Activated T-helper 1 cell treated with anti-CD3 and anti-CD28 coated beads, Interleukin-2, amount 50 U/mL, for 16 hours (primary cell): ENCODE measurements at places on chromosomes 16 and 17.

- no peak for DNase-seq
Measured at GRCh38 chr17:75846692-75847613, 2.7 kb upstream of the UNC13D start.

GRCh38 chr16:55917373-55918160 lies 42.4 kb upstream of the CES5A start:
- DNase-seq: no peak

GRCh38 chr17:72580321-72581127 lies 459.7 kb downstream of the SOX9 start:
- DNase-seq: no peak

DNA sequence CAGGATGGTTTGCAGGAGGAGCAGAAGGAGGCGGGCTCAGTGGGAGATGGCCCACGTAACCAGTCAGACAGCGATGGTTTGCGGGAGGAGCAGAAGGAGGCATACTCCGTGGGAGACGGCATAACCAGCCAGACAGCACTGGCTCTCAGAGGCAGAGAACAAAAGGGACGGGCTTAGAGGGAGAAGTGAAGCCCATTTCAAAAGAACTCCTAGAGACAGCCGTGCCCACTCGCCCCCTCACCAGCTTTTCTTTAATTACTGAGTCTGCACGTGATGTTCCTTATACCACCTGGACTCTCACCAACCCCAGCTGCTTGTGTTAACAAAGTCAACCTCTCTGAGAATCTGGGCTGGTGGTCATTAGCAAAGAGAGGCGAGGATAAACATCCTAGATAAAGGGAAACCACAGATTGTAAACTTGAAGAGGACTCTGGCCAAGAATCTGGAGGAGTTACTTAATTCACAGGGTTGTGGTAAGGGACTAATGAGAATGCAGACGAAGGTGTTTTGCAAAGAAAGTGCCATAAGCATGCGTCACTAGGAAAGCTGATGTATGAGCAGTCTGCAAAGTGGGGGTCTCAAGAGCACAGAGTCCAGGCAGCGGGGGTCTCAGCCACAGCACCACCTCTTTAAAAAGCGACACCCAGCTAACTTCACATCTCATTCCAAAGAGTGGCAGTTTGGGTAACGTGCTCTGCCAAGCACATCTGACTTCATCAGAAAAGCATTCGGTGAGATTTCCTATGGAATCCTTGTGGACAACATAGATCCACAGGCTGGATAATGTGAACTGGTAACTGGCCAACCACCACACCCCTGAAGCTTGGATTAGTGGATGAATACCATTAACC lies 51.7 kb downstream of the NXN start:
- no peak for DNase-seq

GRCh38 chr17:72470121-72470705 lies 349.4 kb downstream of the SOX9 start:
- no peak for DNase-seq

- no peak for DNase-seq
Measured at GRCh38 chr17:62950067-62950466, 16.0 kb upstream of the TANC2 start.

- DNase-seq: no peak
Measured at GRCh38 chr16:56896244-56896643, 31.2 kb downstream of the SLC12A3 start.

DNA sequence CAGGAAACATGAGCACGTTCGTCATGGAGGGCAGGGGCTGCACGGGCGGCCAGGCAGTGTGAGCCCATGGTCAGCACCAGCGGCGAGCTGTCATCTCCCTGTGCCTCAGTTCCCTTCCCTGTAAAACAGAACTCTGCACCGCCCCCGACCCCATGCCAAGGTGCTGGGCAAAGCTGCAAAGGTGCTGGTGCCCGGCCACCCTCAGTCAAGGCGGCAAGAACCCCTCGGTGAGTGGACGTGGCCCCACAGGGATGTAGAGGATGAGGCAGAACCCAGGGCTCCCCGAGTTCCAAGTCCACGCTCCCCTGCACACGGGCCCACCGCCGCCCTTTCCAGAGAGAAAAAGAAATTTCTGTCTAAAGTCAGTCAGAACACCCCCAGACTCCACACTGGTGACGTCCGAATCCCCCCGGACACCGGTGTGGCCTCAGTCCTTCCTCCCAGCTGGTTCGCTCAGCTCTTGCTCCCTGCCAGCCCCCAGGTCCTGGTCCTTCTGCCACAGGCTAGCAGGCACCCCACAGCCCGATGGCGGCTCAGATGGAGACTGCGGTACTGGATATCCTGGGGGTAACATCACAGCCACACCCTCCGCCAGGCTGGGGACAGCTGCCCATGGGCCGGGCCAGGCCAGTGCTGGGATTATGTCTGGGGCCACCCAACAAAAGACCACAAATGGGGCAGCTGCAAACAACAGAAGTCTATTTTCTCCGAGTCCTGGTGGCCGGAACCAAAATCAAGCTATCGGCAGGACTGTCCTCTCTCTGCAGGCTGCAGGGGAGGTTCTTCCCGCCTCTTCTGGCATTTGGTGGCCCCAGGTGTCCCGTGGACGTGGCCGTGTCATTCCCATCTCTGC lies 14.4 kb upstream of the BAHCC1 start:
- no peak for DNase-seq

DNA sequence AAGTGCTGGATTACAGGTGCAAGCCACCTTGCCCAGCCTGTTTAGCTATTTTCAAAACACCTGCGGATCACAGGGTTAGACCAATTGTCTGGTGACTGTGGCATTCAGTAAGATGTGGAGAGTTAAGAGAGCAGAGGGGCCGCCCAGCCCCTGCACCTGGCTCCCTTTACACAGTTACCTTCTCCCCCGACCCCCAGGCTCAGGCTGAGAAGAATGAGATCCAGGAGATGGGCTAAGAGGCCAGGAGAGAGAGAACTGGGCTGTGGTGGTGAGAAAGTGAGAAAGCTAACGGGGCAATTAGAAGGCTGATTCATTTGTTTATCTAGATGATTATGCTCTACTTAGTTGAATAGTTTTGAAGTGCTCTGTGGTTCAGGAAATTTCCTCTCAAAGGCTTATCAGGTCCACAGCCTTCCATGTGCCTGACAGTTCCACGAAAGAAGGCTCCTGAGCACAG lies 67.8 kb upstream of the AXIN2 start:
- no peak for DNase-seq
